Pons (tissue), 1 donor: ENCODE measurements at places on chromosomes 2 and 18.

DNA sequence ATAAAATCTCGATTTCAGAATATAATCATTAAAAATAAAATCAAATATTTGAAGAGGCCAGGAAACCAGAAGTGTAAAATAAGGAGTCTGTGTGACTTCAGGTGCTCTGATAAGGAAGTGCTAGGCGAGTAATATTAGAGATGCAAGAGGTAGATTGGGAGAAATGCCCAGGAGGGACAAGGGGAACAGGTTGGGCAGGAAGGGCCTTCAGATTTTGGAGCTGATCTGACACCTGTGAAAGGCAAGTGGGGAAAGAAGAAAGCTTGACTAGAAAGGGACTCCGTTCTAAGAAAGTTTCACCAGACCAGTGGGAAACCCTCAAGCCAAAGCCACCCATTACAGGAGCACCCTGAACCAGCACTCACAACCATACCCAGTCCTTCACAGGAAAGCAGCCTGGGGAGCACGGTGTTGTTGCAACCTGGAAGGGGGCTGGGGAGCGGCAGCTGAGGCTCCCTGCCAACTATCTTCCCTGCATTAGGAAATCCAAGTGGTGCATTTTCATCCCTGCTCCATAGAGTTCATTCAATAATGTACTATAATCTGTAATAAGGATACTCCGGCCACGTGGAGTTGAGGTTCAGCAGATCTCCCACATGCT, 57.5 kb upstream of the GREB1L start:
- DNase-seq, result no peak

GRCh38 chr2:28668106-28668814, 83.4 kb upstream of the PPP1CB start:
- DNase-seq, result no peak

GRCh38 chr2:235949567-235950472, 218.4 kb downstream of the GBX2 start:
- DNase-seq, result no peak

GRCh38 chr2:158497486-158497885, 40.7 kb downstream of the PKP4 start:
- no peak for DNase-seq

- DNase-seq, result peak; percentile 80
Observed at GRCh38 chr2:1910592-1911246, 166.4 kb upstream of the PXDN start.

DNA sequence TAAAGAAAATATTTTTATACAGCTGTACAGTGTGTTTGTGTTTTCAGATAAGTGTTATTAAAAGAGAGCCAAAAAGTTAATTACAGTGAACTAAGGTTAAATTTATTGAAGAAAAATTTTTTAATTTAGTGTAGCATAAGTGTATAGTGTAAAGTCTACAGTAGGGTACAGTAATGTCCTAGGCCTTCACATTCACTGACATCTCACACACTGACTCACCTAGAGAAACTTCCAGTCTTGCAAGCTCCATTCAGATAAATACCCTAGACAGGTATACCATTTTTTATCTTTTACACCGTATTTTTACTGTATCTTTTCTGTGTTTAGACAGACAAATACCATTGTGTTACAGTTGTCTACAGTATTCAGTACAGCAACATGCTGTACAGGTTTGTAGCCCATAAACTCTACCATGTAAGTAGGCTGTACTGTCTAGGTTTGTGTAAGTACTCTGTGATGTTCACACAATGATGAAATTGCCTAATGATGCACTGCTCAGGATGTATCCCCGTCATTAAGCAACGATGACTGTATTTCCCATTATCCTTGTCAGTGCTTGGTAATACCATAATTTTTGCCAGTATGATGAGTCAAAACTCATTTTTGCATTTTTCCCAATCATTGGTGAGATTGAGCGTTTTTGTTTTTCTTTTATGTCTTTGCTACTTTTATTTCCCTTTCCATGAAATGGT, 48.2 kb upstream of the B3GNT2 start:
- DNase-seq, result no peak

DNA sequence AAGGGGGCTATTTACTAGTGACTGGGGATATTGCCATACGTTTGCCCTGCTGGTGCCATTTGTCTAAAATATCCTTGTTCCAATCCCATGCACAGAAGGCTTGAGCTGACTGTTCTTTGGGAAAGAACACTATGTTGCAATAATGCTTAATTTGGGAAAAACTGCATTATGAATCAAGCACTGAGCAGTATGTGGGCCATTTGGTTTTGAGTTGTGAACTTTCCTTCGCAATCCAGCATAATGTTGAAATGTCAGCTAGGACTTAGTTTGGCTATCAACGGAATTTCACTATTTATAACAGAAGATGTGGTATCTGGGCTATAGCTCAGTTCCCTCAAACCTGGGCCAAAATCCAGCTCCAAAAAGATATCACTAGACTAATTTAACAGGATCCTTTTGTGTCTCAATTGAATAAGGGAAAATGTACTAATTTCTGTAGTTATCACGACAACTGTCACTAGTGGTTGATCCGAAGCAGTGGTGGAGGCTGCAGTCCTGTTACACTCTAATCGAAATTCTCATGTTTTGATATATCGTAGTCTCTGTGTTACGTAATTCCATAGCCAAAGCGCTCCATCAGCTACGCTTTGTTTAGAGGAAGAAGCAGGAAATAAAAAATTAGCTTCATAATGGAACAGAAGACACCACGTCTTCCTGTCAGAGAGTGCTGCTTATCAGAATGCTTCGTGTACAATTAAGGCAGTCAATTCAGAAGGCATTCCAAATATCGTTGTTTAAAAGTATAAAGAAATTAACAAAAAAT, 686.8 kb upstream of the SALL3 start:
- DNase-seq, result no peak

GRCh38 chr18:29969876-29970275, 1072.7 kb downstream of the DSC3 start:
- DNase-seq, result no peak

- no peak for DNase-seq
Observed at GRCh38 chr18:22483407-22483806, 65.7 kb upstream of the CTAGE1 start.

DNA sequence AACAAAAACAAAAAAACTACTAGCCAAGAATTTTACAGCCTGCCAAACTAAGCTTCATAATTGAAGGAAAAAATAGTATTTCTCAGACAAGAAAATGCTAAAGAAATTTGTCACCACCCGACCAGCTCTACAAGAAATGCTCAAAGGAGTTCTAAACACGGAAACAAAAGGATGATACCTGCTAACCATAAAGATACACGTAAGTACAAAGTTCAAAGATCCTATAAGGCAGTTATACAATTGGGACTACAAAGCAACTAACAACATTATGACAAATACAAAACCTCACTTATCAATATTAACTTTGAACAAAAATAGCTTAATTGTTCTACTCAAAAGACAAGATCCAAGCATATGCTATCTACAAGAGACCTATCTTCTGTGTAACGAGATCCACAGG, 64.6 kb downstream of the TRAPPC8 start:
- DNase-seq, result no peak

GRCh38 chr2:26011990-26012856, 21.7 kb upstream of the RAB10 start:
- DNase-seq, result no peak

DNA sequence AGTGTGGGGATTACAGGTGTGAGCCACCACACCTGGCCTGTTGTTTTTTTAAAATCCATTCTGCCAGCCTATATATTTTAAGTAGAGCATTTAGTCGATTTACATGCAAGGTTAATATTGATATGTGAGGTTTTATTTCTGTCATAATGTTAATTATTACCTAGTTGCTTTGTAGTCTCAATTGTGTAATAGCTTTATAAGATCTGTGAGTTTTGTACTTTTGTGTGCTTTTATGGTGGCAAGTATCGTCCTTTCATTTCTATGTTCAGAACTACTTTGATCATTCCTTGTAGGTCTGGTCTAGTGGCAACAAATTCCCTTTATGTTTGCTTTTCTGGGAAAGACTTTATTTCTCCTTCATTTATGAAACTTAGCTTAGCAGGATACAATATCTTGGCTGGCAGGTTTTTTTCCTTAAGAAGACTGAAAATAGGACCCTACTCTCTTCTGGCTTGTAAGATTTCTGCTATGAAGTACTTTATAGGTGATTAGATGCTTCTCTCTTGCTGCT, 51.0 kb upstream of the FAM117B start:
- no peak for DNase-seq

DNA sequence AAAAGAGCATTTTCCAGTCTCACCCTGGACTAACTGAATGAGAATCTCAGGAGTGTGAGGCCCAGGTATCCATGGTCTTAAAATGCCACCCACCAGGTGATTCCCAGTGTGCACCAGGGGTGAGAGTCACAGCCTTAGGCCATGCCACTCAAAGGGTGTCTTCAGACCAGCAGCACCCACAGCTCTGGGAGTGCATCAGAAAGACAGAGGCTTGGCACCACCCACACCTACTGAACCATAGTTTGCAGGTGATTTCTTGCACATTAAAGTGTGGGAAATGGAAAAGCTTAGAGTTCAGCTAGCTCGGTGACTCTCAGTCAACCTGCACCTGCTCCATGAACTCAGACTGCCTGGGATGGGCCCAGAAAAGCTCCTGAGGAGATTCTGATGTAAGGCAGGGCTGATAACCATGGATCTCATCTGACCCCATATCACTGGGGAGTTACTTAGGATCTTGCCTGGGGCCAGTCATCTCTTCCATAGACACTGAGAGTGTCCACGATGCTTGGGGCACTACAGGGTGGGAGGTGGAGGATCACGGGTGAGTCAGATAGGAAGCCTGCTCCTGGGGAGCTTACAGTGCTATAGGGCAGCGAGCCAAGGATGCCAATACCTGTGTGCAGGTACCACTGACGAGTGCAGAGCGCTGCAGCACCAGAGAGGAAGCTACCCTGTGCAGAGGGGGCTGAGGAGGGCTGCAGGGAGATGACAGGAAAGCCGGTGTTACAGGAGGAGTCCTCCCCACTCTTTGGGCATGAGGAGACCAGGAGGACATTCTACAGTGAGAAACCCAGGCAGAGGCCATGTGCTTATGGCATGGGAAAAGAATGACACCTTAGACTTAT, 4.6 kb downstream of the IL37 start:
- DNase-seq, result no peak

DNA sequence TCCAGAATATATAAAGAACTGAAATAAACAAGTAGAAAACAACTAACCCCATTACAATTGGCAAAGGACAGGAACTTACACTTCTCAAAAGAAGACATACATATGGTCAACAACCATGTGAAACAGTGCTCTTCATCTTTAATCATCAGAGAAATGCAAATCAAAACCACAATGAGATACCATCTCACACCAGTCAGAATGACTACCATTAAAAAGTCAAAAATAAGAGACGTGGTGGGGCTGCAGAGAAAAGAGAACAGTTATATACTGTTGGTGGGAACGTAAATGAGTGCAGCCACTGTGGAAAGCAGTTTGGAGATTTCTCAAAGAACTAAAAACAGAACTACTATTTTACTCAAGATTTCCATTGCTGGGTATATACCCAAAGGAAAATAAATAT, 1696.3 kb upstream of the TMEFF2 start:
- DNase-seq, result no peak

DNA sequence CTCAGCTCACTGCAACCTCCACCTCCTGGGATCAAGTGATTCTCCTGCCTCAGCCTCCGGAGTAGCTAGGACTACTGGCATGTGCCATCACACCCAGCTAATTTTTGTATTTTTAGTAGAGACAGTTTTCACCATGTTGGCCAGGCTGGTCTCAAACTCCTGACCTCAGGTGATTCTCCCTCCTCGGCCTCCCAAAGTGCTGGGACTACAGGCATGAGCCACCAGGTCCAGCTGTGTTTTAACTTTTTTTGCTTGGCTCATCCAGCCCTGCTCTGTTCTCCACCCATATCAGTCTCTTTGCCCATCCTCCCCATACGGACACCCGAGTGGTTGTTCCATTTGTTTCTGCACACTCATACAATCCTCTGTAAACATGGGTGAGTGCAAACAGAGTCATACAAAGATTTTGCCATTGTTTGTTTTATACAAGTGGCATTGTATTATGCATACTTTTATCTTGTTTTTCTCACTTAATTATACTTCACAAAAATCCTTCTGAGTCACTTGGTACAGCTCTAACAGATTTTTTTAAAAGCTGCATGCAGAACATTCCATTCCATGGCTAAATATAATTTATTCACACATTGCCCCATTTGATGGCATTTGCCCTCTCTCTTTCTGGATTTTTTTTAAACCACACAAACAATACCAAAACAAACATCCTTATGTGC, 5.3 kb downstream of the APOB start:
- DNase-seq, result no peak

DNA sequence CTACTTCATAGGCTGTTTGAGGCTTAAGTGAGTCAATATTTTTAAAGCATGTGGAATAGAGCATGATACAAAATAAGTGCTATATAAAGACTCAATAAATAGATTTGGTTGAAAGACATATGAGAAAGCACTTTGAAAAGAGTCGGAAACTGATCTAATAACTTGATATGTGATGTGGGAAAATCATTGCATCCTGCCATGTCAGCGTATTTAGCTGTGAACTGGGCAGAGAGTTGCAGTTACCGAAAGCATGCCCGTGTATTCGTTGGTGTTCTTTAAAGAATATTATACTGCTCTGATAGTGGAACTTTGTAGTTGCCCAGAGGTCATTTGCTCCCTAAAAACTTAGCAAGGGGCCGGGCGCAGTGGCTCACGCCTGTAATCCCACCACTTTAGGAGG, 37.8 kb upstream of the ZNF516 start:
- no peak for DNase-seq

DNA sequence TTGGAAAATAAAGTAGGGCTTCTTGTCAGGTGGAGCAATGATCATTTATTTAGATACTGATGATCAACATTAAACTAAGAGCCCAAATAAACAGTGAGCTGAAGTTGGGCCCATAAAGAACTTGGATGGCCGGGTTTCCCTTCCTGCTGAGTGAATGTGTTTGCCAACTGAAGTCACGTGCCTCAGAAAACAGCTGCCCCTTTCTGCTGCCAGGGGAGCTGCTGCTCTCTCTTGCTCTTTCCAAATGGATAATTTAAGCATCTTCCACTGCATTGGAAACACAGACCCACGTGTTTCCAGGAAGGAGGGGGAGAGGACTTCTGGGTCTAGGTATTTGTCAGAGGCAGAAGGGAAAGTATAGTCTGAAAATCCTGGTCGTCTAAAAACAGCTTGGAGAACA, 22.9 kb upstream of the NCKAP5 start:
- peak; percentile 92 for DNase-seq
